Stimulated activated naive B cell treated with anti-CD40 and anti-IgM and Interleukin-4, amounts not matched to agents 10 μg/mL and 1 μg/mL and 100 μg/mL, for 72 hours (primary cell): ENCODE measurements at places on chromosomes 11 and 22.

- H3K27me3 ChIP-seq: no peaks in the 10 kb centered on the region
- no peak overlapping the region for H3K27ac ChIP-seq
- no peak for DNase-seq
Observed at GRCh38 chr11:33208150-33208549, 46.9 kb upstream of the CSTF3 start.

GRCh38 chr11:30016588-30017363, at the start of gene KCNA4:
Gene KCNA4 (minus strand): TSS chr11:30017030. CDS start chr11:30012678, 4,352 bp downstream.
- no peak within 1 kb of the TSS for H3K27ac ChIP-seq
- no peak for DNase-seq
- H3K4me1 ChIP-seq: peaks cover 2% of the 10 kb centered on the region
- peaks cover 37% of the 10 kb centered on the region for H3K27me3 ChIP-seq

DNA sequence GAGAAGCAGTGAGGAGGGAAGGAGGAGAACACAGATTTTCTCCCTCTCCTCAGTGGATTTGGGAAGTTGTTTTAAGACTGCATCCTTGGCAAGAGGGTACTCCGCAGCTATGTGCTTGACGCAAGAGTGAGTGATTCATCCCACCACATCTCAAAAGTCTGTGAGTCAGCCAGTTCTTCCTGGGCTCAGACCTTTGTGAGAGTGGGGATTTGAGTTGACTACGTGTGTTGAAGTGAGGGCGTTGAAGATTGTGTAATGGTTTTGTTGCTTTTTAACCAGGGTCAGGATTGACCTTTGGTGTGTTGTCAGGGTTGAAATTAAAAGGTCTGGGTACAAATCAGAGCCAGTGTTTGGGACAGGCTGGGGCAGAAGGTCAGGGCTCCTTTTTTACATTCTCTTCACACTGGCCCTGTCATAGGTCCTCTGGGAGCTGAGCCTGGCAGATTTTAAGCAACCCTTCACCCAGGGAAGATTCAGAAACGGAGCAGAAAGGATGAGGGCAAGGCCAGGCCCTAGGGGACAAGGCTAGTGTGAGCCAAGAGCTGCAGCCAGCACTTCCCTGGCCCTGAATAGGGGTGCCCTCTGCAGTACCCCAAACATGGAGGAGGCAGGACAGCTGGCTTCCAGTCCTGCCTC, 4.2 kb upstream of the C11orf86 start:
- no peak for DNase-seq
- H3K36me3 ChIP-seq: no peaks in the 10 kb centered on the region
- peaks cover 57% of the 10 kb centered on the region for H3K27me3 ChIP-seq
- H3K4me1 ChIP-seq: no peaks in the 10 kb centered on the region
- H3K4me3 ChIP-seq: no peak overlapping the region

GRCh38 chr22:45503816-45504372, 1.2 kb downstream of the FBLN1 start:
- H3K27me3 ChIP-seq: peaks cover 50% of the 10 kb centered on the region
- H3K4me3 ChIP-seq: no peak overlapping the region
- H3K36me3 ChIP-seq: no peaks in the 10 kb centered on the region
- peaks cover 6% of the 10 kb centered on the region for H3K4me1 ChIP-seq

GRCh38 chr11:41775296-41775695, 315.8 kb upstream of the LRRC4C start:
- no peaks in the 10 kb centered on the region for H3K27me3 ChIP-seq
- no peak overlapping the region for H3K4me3 ChIP-seq
- no peaks in the 10 kb centered on the region for H3K4me1 ChIP-seq
- no peak overlapping the region for H3K27ac ChIP-seq
- no peaks in the 10 kb centered on the region for H3K36me3 ChIP-seq
